Chondrocyte (in vitro differentiated cells): ENCODE measurements at places on chromosomes 5 and 9. TPM values are rescaled to one million over a fixed set of nuclear protein-coding genes. Genes with fewer than 3 reads are reported as not detected.

RUFY1 gene
- 34.4 to 43.1 TPM (median 36.9 TPM) in 3 replicates for total RNA-seq

DNA sequence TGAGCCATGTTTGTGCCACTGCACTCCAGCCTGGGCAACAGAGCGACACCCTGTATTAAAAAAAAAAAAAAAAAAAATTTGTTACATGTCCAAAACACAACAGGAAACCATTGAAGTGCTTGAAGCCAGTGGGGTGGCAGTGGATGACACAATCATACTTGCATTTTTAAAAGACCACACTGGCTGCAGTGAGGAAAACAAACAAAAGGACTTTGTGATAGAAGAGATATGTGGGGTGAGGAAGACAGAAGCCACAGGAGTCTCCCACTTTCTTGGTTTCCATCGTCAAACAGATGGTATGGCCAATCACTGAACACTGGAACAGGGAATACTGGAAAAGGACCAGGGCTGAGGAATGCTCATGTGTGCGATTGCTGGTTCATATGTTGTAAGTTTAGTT lies 20.9 kb upstream of the COMMD10 start:
- H3K4me1 ChIP-seq: no peaks in the 10 kb centered on the region
- H3K36me3 ChIP-seq: no peaks in the 10 kb centered on the region
- peaks cover 13% of the 10 kb centered on the region for H3K27me3 ChIP-seq
- H3K27ac ChIP-seq: no peak overlapping the region

DNA sequence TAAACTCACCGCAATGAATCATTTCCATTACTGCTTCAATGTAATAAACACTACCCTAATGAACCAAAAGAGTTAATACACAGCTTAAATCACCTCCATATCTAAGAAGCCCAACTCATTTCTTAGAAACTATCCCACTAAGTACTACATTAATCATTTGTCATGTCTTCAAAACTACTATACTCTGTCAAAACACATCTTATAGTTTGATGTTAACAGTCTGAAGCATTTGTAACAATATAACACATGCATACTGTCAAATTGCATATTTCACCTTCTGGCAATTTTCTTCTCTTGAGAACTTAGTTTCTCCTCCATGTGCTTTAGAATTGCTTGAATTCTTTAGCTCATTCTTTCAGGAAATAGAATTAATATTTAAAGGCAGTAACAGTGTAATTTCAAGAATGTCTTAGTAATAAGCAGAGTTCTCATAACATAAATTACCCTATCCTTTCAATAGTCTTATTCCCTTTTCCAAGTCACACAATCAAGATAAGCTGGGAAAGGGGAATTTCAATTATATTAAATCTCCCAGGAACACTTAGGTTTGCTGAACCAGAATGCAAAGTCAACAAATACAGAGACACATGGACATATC lies 199.7 kb downstream of the ATPSCKMT start:
- DNase-seq: no peak
- H3K36me3 ChIP-seq: peaks cover 10% of the 10 kb centered on the region
- peaks cover 19% of the 10 kb centered on the region for H3K4me1 ChIP-seq
- peak overlapping the region; percentile 50 for H3K27ac ChIP-seq
- no peaks in the 10 kb centered on the region for H3K27me3 ChIP-seq

DNA sequence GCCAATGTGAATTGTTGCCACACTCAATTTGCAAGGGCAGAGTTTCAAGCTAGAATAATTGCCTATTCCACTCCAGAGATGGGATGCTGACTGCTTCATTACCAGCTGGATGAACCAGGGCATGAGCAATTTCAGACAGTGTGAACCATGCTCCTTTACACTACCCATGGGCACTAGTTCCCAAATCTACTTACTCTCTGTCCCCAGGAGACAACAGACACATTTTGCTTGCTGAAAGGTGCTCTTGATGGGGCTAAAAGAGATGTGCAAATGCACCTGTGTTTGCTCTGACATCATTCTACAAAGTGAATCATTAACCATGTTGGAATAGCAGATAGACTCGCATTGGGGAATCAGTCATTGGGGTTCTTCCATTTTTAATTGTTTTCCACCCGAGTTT lies 522.3 kb upstream of the NUDT12 start:
- no peak overlapping the region for H3K27ac ChIP-seq
- H3K4me3 ChIP-seq: no peak overlapping the region
- H3K36me3 ChIP-seq: no peaks in the 10 kb centered on the region
- no peaks in the 10 kb centered on the region for H3K4me1 ChIP-seq

SLC35D2 gene
- 10.3 to 14.2 TPM (median 13.0 TPM) in 3 replicates for total RNA-seq

TRIM7 gene
- total RNA-seq: 4.2 to 8.1 TPM (median 5.7 TPM) in 3 replicates

ENC1 gene
- 37.4 to 53.6 TPM (median 51.1 TPM) in 3 replicates for total RNA-seq

DNA sequence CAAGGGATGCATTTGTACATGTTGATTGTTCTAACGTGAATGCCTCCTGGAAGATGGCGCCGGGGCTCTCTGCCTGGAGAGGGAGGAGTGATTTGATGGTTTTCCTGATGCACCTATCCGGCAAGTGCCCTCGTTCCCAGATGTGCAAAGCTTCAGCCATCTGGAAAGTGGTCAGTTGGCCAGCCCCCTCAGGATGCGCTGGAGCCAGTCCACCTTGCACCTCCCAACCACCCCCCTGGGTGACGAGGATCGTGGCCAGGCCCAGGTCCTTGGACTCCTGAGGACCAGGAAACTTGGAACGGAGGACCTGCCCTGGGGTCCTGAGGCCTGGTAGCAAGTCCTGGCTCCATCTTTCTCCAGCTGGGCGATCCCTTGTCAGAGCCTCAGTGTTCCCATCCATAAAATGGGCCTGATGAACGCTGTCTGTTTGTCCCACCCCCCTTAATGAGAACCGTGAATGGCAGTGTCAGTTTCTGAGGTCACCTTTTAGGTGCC lies 23.6 kb upstream of the RNU6ATAC start:
- H3K27ac ChIP-seq: no peak overlapping the region
- no peaks in the 10 kb centered on the region for H3K36me3 ChIP-seq
- no peak overlapping the region for H3K4me3 ChIP-seq
- H3K27me3 ChIP-seq: peaks cover 12% of the 10 kb centered on the region
- no peaks in the 10 kb centered on the region for H3K4me1 ChIP-seq

SPINK4 gene
- total RNA-seq: not detected in 3 replicates

ZNF462 gene
- 25.8 to 53.6 TPM (median 33.3 TPM) in 3 replicates for total RNA-seq

- no peaks in the 10 kb centered on the region for H3K27me3 ChIP-seq
- no peaks in the 10 kb centered on the region for H3K36me3 ChIP-seq
- peak overlapping the region; percentile 96 for H3K4me3 ChIP-seq
- no peak for DNase-seq
- peaks cover 72% of the 10 kb centered on the region for H3K4me1 ChIP-seq
Observed at GRCh38 chr9:116688806-116689485, 1.8 kb downstream of the TRIM32 start.

DNA sequence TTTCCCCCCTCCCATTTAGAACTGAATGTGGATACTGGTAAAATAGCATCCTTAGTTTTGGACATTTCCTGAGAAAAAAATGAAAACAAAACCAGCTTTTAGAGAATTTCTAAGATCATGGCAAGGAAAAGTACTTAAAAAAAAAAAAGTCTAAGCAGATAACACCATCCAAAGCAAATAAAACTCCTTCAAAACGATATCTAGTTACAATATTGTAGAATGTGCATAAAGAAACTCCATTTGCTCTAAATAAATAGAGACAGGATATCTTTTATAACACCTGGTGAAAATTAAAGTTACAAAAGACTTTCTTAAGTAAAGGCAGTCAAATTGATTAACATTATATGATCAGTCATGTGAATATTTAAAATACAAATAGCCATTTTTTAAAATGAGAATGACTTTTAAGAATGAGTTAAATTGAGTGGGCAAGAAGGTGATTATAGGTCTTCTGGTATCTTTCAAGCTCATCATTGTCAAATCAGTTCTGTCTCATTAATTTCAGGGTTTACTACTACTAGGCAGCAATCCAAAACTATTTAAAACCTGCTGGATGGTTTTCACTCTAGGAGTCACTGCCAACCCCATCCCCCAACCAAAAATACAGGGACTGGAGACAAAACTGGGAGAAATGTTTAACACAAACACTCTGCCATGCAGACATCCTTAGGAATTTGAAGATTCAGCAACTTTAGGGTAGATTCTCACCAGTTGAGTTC lies 382.6 kb downstream of the ADGRV1 start:
- no peaks in the 10 kb centered on the region for H3K36me3 ChIP-seq
- no peak overlapping the region for H3K4me3 ChIP-seq
- DNase-seq: no peak
- H3K4me1 ChIP-seq: peaks cover 16% of the 10 kb centered on the region

DNA sequence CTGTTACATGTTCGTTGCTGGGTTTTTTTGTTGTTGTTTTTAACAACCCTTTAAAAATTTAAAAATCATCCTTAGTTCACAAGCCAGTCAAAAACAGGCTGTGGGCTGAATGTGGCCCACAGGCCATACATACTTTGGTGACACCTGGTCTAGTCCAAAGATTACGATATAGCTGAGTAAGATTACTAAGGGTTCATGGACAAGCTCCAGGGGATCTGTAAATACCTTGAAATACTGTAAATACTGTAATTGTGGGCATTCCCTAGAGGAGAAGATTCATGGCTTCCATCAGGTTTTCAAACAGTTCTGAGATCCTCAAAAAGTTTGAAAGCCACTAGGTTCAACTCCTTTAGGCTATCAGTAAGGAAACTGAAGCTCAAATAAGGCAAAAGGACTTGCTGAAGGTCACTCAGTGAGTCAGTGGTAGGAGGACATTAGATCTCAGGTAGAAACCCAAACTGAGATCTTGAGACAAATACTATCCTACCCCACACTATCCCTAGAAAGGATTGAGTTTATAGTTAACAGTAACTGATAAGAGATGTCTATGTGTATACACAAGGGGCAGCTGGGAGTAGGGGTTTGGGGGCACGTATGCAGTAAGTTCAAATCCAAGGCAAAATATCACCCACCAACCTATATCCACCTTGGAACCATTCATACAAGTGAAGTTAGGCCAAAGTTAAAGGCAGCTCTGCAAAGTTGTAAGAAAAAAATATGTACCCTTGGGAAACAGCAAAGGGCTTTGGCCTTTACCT lies 17.8 kb downstream of the RAB14 start:
- H3K4me1 ChIP-seq: peaks cover 46% of the 10 kb centered on the region
- peaks cover 11% of the 10 kb centered on the region for H3K36me3 ChIP-seq
- H3K27me3 ChIP-seq: no peaks in the 10 kb centered on the region
- H3K4me3 ChIP-seq: no peak overlapping the region

DNA sequence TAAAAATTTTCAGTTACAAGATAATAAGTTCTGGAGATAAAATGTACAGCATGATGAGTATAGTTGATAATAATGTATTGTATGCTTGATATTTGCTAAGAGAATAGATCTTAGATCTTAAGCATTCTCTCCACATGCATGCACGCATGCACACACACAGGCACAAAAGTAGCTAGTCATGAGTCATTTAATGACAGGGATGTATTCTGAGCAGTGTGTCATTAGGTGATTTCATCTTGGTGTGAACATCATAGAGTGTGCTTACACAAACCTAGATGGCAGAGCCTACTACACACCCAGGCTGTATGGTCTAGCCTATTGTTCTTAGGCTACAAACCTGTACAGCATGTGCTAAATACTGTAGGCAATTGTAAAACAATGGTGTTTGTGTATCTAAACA lies 124.2 kb downstream of the PTTG1 start:
- no peak overlapping the region for H3K27ac ChIP-seq
- H3K4me1 ChIP-seq: no peaks in the 10 kb centered on the region
- H3K36me3 ChIP-seq: no peaks in the 10 kb centered on the region
- no peak overlapping the region for H3K4me3 ChIP-seq
- peaks cover 13% of the 10 kb centered on the region for H3K27me3 ChIP-seq

DNA sequence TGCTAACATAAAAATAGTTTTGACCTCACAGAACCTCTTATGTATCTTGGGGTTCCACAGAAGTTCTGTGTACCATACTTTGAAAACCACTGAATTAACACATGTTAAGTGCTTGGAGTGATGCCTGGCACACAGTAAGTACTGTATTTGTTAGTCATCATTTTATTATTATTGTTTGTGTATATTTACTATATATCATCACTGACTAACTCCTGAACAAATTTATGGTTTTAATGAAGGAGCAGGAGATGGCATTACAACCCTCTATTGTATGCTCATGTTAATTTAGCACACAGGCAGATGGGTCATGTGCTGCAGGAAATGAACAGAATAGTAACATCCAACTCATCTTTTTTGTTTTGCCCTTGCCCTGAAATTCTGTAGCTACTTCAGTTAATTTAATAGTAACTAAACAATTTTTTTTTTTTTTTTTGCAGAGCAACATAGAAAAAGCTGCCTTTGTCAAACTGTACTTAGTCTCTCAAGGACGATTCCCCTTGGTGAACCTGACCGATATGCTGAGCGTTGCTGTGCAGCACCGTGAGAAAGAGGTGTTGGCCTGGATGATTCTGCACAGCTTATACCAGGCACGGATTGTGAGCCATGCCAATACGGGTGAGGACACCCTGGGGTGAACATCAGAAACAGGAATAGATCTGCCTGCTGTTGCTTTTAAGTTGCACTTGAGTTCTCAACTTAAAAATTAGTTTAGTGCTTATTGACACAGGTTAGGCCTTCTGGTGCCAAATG lies 45.4 kb downstream of the HACD4 start:
- H3K4me1 ChIP-seq: peaks cover 55% of the 10 kb centered on the region
- H3K27me3 ChIP-seq: no peaks in the 10 kb centered on the region
- H3K36me3 ChIP-seq: peaks cover 11% of the 10 kb centered on the region
- no peak overlapping the region for H3K27ac ChIP-seq
- no peak overlapping the region for H3K4me3 ChIP-seq
- no peak for DNase-seq

C9orf153 gene
- total RNA-seq: 0.48 TPM in 1 of 3 replicates, not detected in the others

ISL1 gene
- not detected in 3 replicates for total RNA-seq

SLC6A3 gene
- not detected in 3 replicates for total RNA-seq

GRCh38 chr9:82488313-82489200 lies 500.0 kb downstream of the SPATA31D1 start:
- H3K36me3 ChIP-seq: peaks cover 3% of the 10 kb centered on the region
- H3K27ac ChIP-seq: peak overlapping the region; percentile 32
- H3K27me3 ChIP-seq: peaks cover 39% of the 10 kb centered on the region
- no peak overlapping the region for H3K4me3 ChIP-seq
- peaks cover 30% of the 10 kb centered on the region for H3K4me1 ChIP-seq
- DNase-seq: no peak

CCDC112 gene
- 6.6 to 10.1 TPM (median 9.2 TPM) in 3 replicates for total RNA-seq

GRCh38 chr9:114503009-114503408 lies 2.3 kb downstream of the WHRN start:
- H3K4me3 ChIP-seq: no peak overlapping the region
- H3K27me3 ChIP-seq: peaks cover 8% of the 10 kb centered on the region
- DNase-seq: no peak
- no peaks in the 10 kb centered on the region for H3K36me3 ChIP-seq
- H3K27ac ChIP-seq: no peak overlapping the region

- peak overlapping the region; percentile 61 for H3K27ac ChIP-seq
- peaks cover 45% of the 10 kb centered on the region for H3K4me1 ChIP-seq
- DNase-seq: peak; percentile 67
Observed at GRCh38 chr9:127915801-127916719, 781 bp downstream of the ST6GALNAC4 start.

SLC36A3 gene
- not detected in 3 replicates for total RNA-seq
